Inflammatory macrophage treated with lipopolysaccharide for 1 hour (primary cell): ENCODE measurements at places on chromosomes 13 and 19.

DNA sequence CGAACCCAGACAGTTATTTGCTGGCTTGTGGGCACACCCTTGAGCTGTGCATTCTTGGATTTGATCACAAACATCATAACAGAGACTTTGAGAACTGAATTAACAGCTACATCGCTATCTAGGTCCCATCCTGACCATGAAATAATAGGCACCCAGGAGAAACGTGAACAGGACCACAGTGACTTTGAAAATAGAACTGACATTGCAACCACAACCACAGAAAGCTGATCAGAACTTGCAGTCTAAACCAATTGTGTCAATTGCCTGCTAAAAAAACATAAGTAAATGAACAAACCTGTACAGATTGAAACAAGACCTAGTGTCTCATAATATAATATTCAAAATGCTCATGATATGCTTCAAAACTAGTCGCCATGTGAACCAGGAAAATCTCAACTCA, 18.3 kb upstream of the KATNAL1 start:
- no peak for DNase-seq

DNA sequence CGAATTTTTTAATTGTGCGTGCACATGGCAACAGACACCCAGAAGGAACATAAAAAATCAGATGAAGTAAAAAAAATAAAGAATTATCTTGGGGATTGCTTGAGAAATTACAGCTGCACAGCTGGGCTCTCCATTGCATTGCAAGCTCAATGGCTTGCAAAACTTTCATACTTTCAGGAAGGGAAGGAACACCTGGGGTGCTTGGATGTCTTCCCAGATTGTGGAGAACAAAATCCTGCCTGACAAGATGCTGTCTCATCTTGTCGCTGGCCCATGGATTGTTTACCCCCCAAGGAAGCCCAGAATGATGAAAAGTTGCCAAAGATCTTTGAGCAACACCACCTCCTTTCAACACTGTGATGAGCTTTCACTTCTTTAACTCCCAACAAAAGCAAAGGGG, 11.0 kb upstream of the CASP14 start:
- DNase-seq, result no peak

DNA sequence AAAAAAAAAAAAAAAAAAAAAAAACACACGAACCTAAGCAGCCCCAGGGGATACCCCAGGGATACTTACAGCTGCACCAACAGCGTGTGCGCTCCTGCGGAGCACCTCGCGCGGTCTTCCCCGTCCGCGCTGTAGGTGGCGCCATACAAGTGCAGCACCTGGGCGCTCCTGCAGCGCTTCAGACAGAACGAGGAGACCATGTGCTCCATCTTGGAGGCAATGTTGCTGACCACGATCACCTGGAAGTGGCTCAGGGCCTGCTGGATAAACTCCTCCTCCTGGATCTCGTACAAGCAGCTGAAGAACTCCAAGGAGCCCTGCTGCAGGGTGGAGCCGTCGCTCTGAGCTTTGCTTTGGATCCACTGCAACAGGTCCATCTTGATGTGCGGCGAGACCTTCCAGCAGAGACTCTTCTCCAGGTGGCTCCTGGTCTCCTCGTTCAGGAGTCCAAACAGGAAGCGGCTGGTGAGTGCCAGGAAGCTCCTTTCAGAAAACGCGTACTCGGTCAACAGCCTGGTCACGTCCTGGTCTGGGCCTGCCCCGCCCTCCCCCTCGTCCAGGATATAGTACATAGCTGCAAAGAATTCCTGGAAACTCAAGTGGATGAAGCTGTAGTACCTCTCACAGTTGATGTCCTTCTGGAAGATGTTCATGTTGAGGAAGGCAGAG, 14.5 kb downstream of the NLRP12 start:
- no peak for DNase-seq

DNA sequence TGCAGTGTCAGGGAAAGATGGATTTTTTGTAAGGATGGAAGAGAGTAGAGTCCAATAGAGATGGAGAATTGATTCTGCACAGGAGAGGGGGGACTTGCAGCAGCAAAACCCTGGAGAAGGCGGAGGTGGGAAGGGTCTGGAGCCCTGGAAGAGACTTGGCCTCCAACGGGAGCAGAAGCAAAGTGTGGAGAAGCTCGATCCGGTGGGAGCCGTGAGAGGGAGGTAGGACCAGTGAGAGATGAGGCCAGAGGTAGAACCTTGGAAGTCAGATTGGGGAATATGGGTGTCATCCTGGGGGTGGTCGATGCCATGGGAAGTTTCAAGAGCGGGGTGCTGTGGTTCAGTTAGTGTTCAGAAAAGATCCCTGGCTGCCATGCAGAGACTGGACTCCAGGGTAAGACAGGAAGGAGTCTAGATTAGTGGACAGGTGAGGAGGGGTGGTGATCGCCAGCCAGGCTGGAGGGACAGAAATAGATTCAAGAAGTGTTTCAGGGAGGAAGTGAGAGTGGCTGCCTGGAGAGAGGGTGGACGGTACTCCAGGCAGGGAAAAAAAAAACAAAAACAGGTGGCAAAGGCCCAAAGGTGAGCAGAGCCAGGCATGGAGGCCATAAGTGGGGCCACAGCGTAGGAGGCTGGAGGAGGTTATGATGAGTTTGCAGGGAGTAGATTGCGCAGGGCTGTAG, 2.6 kb downstream of the PPP5C start:
- no peak for DNase-seq

DNA sequence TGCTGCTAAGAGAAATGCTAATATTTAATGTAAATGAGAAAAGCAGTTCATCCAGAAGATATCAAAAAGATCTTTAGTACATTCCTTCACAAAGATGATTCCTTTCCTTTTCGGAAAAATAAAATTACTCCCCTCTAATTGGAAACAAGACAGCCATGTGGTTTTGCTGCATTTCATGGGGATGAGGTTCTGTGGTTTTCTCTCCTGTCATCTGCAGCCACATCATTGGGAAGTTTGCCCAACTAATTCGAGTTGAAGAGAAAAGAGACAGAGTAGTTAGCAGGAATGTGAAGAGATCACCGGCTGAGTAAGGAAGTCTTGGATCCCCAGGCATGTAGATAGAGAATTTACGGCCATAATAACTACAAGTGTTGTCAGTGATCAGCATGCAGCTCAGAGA, 122.1 kb downstream of the CYSLTR2 start:
- DNase-seq, result no peak

DNA sequence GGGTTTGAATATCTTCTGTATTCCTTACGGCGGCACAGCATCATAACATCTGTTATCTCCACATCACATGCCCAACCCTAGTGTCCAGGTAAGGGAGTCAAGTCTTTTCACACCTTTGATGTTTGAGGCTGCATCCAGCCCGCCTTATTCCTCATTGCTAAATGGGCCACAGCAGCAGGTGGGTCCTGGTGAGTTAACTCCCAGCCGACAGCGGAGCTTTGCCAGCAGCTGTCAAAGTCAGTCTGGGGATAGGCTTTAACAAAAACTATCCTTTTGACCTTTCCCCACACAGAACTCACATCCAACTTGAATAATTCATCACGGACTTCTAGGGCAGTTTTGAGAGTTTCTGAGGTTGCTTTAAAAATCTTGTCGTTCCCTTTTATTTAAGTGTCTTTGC, 235.1 kb downstream of the DLEU7 start:
- no peak for DNase-seq

GRCh38 chr13:48210178-48210577, 22.8 kb upstream of the ITM2B start:
- DNase-seq, result peak; percentile 59

DNA sequence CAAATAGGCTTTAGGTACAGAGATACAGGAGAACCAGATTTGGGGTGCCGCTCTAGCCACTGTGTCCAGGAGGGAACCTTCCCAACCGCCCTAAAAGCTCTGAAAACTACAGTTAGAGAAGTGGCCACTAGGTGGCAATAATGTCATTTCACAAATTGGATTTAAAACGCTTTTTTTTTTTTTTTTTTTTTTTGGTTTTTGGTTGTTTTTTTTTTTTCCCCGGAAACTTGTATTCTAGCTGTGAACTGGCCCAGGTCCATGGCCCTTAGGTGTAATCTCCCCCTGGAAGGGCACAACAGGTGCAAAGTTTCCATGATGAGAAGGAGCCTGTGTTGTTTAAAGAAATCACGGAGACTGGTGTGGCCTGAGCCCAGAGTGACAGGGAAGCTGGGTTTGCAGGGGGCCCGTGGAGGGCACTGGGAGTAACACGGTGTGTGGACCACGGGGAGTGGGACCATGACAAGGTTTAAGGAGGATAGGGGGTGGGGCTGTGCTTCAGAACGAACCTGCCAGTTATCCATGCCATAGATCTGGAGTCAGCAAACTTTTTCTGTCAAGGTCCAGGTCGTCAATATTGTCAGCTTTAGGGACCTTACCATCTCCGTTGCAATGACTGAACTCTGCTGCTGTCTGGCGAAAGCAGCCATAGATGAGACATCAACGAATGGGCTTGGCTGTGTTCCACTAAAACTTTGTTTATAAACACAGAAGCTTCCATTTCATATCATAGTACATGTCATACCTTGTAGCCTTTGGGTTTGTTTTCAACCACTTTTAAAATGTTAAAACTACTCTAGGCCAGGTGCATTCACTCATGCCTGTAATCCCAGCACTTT, 10.1 kb downstream of the OR1I1 start:
- peak; percentile 95 for DNase-seq

DNA sequence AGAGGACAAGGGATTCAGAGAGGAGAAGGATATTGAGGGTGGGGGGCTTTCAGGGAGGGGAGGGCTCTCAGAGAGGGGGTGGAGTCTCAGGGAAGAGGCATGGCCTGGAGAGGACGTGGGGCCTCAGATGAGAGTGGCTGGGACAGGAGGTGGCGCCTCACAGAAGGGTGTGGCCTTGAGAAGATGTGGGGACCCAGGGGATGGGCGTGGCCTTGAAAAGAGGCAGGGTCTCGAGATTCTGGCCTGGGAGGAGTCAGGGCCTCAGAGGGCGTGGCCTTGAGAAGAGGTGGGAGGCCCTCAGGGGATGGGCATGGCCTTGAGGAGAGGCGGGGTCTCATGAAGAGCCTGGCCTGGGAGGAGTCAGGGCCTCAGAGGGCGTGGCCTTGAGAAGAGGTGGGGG, 23.7 kb upstream of the TNFSF14 start:
- no peak for DNase-seq

- no peak for DNase-seq
Measured at GRCh38 chr19:52665027-52665426, 26.9 kb upstream of the ZNF83 start.

DNA sequence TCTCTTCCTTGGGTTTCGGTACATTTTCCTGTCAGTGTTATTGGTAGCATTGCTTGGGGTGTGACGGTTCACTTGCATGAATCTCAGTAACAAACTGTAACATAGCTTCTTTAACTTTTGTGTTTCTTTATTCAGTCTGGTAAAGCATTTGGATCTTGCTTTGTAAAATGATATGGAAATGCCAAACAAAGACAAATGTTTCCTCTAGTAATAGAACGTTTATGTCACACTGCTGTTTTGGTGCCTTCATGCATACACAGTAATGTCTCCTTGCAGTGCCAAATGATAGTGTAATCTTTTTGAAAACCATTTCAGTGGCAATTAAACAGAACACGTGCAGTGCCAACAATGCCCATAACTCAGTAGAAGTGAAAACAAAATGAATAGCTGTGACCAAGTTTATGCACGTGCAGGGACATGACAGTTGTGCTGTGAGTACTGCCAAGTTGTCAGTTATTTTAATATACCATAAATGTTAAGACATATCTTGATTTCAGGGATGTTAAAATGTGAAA, 110.8 kb downstream of the RXFP2 start:
- no peak for DNase-seq

GRCh38 chr13:25046274-25046984, 49.5 kb upstream of the PABPC3 start:
- DNase-seq, result no peak

DNA sequence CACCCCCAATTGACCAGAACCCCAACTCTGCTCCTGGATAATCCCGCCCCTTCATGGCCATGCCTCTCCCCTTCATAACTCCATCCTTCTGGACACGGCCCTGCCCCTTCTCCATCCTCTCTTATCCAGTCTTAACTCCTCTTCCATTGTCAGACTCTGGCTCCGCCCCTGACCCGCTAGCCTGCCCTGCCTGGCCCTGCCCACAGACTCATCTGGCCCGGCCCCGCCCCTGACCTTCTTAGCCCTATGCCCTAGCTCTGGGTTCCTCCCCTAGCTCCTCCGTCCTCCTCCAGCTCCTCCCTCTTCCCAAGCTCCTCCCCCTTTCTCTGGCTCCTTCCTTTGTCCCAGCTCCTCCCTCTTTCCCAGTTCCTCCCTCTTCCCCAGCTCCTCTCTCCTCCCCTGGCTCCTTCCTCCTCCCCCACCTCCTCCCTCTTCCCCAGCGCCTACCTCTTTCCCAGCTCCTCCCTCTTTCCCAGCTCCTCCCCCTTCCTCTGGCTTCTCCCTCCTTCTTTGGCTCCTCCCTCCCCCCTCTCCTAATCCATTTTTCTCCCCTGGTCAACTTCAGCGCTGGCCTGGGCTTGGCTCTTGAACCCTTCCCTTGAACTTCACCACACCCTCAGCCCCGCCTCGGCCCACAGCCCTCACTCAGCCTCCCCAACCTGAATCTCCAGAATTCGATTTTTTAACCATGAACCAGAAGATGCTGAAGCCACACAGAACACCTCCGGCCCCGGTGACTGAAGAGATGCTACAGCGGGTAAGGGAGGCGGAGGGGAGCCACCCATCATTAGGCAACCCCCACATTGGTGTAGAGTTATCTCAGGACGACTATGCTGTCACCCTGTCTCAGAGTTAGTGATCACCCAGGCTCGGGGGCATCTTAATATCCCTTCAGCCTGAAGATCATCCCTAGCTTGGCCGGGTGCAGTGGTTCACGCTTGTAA, 9.2 kb upstream of the ZNF358 start:
- peak; percentile 94 for DNase-seq

DNA sequence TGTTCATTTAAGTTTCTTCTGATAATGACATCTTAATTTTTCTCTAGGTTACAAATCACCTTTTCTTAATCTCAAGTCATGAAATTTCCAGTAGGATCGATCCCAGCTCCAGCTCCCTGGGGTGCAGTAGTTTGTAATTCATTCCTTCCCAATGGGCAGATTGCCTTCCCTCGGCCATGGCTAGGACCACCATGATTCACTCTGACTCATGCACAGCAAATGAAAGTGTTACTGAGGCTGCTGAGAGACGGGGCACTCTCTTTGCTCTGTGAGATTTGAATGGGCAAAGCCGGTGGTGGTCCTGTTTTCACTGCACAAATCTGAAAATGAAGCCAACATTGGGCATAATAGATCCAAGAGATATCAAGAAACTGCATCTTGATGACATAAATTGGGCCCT, 202.8 kb upstream of the IRS2 start:
- DNase-seq, result no peak

- DNase-seq, result no peak
Measured at GRCh38 chr19:10683064-10683426, 18.2 kb upstream of the QTRT1 start.

- DNase-seq, result no peak
Measured at GRCh38 chr13:43377149-43377548, 353.8 kb downstream of the DNAJC15 start.

DNA sequence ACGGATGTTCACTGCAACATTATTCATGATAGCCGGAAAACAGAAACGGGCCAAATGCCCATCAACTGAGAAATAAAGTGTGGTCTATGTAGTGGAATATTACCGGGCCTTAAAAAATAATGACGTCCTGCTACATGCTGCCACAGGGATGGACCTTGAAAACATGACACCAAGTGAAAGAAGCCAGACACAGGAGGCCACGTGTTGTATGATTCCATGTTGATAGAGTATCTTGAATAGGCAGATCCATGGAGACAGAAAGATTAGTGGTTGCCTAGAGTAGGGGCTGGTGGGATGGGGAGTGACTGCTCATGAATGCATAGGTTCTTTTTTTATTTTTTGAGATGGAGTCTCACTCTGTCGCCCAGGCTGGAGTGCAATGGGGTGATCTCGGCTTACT, 3.7 kb downstream of the AP2A1 start:
- DNase-seq, result no peak
